ENCODE measurements at places on chromosomes 3 and 15.

DNA sequence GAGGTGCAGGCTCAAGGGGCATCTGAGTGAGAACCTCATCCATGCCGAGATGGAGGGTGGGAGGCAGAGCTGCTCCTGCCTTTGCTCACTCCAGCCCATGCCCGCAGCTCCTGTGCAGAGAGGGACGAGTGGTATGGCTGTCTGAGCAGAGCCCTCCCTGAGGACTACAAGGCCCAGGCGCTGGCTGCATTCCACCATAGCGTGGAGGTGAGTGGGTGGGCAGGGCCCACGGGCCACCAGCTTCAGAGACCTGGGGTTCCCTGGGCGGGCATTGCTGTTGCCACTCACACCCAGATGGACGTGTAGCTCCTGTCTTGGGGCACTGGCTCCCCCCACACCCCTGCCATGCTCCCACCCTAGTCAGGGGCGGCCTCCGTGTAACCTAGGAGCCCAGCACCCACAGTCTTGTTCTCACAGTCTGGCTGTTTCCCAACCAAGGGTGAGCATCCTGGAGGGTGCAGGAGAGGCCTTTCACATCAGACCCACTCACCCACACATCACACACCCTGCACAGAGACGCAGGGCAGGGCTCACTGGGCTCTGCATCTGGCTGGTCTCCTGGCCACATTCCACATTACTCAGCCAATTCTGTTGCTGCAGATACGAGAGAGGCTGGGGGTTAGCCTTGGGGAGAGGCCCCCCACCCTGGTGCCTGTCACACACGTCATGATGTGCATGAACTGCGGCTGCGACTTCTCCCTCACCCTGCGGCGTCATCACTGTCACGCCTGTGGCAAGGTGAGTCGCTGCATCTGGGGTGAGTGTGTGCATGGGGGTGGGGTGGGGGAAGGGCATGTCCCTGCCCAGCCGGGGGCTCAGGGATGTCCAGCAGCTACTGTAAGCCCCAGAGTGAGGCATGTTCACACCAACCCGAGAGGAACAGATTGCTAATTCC is 25.3 kb upstream of the NR2C2 start:
- peak; percentile 30 for DNase-seq

DNA sequence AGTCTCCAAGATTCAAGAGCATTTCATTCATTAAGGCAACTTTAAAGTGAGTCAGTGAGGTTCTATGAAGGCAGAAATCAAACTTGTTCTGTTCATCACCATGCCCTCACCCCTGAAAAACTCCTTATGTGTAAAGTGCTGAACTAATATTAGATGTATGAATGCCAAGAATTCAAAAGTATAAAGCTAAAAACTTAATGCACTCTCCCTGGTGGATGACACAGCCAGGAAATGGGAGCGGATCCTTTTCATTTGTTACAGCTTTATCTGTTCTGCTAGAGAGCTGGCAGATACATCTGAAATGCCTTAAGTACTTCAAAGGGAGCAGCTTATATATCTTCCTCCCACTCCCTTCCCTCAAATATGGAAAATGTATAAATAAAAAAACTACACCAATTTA is 8.2 kb downstream of the TXNRD3 start:
- no peak for DNase-seq

DNA sequence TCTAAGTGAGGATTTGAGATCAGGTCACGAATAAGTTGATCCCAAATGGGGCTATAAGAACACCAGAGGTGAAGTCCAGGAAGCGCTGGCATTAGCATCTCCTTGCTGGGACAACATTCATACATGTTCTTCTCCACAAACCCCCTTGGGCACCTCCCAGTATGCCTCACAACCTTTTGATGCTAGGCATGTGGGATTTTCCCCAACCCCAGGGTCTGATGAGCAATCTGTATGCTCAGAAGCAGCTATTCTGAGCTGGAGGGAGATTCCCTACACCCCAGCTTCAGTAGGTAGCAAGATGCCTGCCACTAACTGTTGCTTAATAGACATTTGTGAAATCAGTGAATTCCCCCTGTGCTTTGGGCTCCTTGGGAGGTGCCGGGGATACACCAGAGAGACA is 32.2 kb downstream of the SLC6A11 start:
- peak; percentile 59 for DNase-seq

DNA sequence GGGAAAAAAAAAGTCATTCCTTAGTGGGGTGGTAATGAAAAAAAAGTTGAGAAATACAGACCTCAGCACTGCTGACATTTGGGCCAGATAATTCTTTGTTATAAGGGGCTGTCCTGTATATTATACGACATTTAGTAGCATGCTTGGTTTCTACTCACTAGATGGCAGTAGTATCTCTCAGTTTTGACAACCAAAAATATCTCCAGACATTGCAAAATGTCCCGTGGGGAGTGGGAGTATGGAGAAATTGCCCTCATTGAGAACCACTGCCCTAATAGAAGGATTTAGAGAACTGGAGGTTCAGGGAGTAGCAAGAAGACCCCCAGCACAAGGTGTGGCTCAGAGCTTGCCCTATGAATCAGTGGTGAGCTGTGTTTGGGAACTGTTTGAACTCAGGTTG is 28.6 kb upstream of the TEX264 start:
- no peak for DNase-seq

DNA sequence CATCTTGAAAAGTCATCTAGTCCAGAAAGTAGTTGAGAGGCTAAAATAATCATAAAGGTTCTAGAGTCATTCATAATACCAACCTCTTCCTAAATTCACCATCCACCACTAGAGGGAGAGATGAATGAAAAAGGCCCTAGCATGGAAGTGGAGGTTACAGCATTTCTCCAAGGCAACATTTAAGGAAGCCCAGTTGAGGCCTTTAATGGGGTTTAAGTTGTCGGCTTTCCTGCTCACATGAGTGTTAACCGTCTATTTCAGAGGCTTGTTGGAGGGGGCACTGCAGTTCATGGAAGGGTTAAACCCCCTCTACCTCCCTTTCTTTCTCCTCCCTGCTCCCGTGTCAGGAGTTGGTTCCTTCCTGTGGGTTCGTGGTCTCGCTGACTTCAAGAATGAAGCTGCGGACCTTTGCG is 3.8 kb upstream of the SLCO3A1 start:
- no peak for DNase-seq

GRCh38 chr3:196454935-196455334 is 22.7 kb upstream of the UBXN7 start:
- no peak for DNase-seq

DNA sequence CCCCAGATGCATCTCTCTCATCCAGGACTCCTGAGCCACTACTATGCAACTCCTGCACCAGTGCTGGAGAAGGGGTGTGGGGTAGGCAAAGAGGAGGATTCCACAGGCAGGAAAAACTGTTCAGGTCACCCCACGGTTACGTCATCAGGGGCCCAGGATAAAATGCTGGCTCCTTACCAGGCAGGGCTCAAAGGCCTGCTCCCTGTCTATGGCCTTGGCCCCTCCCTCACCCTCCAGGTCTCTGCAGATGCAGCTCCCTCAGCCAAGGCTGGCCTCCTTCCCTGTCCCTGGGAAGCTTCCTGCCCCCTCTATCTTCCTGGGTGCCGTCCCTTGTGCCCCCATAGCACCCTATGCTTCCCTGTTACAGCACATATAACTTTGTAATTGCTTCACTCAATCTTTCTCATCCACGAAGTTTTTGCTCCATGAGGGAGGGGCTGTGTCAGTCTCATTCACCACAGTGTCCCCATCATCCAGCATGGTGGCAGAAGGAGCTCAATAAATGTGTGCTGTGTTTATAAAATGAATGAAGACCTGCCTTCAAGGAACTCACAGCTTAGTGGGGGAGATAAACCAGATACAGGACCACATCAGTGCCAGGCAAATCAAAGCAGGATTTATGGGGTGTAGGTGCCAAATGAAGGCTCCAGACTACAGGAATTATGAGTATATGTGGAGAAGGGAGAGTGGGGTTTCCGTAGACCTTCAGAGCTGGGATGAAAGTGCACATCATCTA is 18.6 kb downstream of the KBTBD13 start:
- DNase-seq: no peak

DNA sequence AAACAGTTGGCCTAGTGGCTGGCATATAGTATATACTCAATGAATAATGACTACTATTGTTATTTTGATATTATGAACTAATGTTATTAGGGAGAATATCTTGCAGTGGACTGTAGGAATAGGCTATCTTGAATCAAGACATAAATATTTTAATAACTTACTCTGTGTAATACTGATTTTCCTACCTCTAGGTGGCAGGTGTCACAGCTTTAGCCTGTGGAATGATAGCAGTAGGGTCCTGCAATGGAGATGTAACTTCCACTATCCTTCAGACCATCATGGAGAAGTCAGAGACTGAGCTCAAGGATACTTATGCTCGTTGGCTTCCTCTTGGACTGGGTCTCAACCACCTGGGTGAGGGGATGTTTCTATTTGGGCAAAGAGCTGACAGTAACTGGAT is 6.5 kb downstream of the PSMD2 start:
- DNase-seq: no peak

Measured in Daoy (cell line).